ENCODE measurements at places on chromosomes 2 and 18. TPM values are rescaled to one million over a fixed set of nuclear protein-coding genes. Genes with fewer than 3 reads are reported as not detected.

- DNase-seq, result no peak
Measured at GRCh38 chr18:31516437-31516836, 18.5 kb downstream of the DSG2 start.

DNA sequence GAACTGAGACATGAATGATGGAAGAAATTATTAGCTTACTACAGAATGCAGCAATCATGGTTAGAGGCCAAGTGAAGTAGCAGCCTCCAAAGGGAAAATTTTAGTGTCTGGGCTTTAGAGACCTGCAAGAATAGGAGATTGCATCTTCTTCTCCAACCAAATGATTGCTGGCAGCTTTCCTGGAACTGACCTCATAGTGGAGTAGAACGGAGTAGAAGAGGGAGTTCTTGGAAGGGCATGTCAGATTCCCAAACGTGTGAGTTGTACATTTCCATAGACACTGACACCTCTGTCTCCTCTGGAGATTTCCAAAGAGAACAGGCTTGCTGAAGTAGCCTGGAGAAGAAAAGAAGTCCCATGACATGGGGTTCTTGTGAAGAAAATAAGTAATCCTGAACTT, 169.8 kb upstream of the ERBB4 start:
- no peak for DNase-seq

GRCh38 chr2:118993392-118993752, 51.4 kb downstream of the MARCO start:
- no peak for DNase-seq

DNA sequence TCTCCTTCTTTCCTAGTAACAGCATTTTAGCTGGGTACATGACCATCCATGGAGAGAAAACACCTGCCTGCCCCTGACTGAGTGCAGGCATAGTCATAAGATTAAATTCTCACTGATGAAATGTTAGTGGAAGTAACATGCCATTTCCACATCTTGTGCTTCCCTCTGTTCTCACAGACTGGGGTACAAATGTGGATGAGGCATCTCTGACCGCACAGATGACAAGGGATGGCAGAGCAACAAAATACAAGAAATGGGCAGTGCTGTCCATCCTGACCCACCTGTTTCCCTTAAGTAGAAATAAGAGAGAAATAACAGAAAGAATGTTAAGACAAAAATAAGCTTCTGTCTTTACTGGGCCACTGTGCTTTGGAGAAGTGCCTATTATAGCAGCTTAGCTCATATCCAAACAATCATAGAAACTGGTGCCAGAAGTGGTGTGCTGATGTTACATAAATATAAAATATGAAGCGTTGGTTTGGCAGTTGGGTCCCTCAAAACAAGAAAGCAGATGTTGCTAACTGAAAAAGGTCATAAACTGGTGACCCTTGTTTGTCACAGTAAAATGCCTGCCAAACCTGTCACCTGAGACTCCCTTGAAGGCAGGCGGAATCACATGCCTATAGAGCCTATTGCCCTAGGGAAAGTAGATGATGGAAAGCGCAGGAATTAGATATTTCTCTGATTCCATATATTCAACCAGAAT, 72.4 kb upstream of the CCDC150 start:
- no peak for DNase-seq

DNA sequence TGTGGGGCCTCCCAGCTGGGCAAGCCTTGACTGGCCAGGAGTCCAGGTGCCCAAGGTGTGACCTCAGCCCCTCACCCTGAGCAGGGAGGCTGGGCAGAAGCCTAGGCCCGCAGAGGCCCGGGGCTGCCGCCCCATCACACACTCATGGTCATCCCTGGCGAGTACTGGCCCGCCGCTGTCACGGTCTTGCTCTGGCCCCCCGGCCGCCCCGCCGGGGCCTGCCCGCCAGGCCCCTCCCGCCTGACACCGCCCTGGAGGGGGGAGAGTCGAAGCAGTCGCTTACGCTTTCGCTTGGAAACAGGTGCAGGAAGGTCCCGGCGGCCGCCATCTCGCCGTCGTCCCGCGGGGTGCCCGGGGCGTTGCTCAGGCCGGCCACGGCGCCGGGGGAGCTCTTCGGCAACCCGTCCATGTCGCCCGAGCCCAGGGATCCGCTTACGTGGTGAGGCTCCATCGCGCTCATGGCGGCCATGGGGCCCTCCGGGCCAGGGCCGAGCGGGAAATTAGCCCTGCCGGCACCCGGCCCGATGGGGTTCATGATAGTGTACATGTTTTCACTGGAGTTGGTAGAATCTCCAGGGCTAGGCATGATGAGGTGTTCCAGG, 26.6 kb upstream of the ANKRD62 start:
- DNase-seq, result no peak

GRCh38 chr2:137187216-137187615, 421.9 kb downstream of the THSD7B start:
- no peak for DNase-seq

GRCh38 chr18:3450012-3450798, at the start of gene TGIF1:
Gene TGIF1, plus strand, starts transcription at chr18:3450172. Its CDS starts 318 bp downstream, at chr18:3450490.
- peak; percentile 77 for DNase-seq

DNA sequence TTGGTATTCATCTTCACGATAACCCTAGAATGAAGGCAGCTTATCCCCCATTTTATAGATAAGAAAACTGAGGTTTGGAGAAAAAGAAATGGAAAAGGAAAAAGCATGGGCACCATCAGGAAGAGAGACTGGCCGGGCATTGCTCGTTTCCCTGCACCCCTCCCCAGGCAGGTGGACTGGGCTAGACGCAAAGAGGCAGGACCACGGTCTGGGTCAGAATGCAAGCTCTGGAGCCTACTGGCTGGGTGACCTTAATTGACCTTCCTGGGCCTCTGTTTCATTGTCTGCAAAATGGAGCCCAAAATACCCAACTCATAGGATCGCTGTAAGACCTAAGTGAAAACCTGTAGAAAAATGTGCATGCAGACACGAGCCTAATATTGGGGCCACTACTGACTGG, 135.3 kb upstream of the GLI2 start:
- no peak for DNase-seq

DNA sequence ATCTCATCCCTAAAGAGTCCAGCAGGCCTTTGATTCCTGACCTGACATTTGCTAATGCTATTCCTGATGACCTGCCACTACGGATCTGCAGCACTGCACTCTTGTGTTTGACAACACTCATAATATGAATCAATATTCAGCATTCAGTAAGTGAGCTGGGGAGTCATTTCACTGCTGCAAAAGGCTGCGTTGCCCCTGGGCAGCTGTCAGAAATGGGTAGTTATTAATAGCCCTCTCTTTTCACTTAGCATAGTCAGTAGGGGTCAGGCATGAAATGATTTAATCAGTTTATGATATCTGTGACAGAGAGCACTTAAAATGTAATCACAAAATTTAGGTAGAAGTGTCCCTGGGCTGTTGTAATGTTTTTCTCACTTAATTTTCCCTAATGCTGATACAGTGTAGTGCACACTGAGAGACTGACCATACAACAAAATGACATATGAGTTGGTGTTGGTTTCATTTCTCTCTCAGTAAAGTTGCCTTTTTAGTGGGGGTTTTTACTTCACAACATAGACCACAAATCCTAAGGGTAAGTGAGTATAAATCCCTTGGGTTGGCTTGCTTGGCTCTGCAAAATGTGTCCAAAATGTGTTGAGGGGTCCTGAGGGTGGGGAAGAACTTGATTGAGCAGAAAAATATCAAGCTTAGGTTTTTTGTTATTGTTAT, 184.8 kb downstream of the CAMKMT start:
- peak; percentile 73 for DNase-seq

DNA sequence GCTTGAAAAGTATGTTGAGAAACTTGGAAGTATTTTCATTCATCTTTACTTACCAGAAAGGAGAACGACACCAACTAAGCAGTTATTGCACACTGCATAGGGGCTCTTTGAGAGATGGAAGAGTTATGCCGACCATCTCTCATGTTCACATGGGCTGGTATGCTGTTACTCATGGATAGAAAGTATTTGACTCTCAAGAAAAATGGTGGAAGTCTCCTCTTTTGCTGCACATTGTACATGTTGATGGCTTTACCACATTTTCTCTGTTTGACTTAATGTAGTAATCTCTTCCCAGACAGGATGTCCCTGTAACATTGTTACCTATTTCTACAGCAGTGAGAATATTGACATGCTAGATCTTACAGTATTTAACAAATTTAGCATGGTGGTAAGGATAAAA, 23.2 kb downstream of the CAB39 start:
- no peak for DNase-seq

GRCh38 chr2:197369933-197370320, 59.3 kb upstream of the ANKRD44 start:
- no peak for DNase-seq

Gene MAP3K19
- polyA plus RNA-seq, result not detected

DNA sequence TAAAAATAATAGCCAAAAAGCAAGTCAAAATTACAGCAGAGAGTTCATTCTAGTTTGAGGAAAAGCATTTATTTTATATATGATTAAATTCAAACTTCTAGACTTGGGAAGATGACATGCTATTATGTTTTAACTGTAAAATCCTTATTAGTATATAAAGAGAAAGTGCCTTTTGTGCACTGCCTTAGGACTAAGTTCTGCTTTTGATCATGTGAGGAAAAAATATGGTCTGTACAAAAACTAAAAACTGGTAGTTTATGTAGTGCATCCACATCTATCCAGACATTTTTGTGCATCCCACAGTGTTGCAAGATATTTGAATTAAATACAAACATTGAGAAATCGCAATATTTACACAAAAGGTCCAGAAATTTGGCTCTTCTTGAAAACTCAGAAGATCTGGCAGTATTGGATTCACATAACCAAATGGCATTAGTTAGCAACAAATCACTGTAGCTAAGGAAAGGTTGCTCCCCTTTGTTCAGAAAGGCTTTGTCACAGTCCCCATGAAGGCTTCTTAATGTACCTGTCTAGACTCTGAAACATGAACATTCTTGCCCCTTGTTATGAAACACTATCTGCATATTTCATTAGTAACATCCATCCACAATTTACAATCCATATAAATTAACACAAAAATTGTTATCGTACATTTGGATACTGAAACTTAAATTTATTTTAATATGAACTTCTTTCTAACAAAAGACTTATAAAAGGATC, 2.2 kb downstream of the MMADHC start:
- no peak for DNase-seq

Gene HJURP
- 16.5 TPM for polyA plus RNA-seq

Gene SIGLEC15
- 0.10 TPM for polyA plus RNA-seq

DNA sequence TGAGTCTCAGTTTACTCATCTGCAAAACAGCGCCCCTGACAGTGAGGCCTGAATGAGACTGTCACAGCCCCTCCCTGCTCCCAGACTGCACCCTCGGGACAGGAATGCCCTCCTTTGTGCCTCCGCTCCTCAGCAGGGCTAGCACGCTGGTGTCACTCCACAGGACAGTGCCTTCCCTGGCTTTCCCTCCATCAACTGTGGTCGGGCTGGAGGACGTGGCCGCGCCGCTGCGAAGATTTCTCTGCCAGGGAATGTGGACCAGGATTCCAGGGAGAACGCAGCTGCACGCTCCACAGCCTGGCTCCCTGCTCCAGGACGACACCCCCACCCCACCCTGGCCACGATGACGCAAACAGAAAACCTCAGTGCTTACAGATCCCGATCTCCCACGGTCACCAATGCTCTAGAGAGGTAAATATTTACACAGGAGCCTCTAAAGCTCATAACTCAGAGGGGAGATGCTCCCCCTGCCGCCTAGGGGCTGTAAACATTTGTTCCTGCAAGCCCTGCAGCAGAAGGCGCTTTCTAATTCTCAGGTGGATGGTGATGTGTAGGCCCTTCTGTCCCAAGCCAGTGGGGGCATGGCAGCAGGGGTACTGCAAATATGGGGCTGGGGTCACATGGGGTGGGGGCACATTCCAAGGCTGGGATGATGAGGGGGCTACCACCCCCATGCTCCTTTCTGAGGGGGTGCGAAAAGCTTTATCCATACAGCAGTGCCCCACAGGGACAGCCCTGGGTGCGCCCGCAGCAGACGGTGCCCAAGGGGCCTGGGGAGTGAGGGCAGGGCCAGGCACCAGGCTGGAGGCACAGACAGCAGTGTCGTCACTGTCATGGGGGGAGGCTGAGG, 12.4 kb downstream of the HS6ST1 start:
- no peak for DNase-seq

DNA sequence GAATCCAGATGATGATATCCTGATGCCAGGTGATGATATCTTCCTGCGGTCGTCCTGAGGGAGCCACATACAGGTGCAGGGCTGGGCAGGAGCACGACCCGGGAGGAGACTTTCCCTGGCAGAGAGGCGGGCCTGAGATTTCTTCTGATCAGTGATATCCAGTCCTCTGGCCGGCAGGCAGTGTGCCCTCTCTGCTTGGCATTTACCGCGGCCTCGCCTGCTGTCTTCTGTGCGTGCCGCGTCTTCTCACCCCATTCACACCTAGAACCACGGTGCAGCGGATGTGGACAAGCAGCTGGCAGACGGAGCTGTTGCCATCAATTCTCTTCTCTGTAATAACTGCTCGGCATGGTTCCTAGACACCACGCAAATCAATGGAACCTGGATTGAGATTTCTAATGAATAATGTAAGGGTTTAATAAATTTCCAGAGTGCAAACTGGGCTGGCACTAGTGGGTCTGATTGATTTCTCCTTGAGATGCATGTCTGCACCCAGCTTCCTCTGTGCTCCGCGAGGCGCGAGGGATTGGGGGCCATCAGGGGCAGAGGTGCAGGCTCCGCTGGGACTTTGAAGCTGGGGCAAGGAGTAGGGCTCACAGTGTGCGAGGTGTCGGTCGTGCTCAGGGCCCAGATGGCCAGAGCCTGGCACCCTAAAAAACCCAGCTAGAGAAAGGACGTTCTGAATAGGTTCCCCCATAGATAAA, 208.9 kb upstream of the HDAC4 start:
- DNase-seq, result no peak

GRCh38 chr2:3728104-3729054, 25.0 kb downstream of the DCDC2C start:
- peak; percentile 77 for DNase-seq

GRCh38 chr18:62242955-62243354, 55.9 kb downstream of the RELCH start:
- DNase-seq, result no peak

DNA sequence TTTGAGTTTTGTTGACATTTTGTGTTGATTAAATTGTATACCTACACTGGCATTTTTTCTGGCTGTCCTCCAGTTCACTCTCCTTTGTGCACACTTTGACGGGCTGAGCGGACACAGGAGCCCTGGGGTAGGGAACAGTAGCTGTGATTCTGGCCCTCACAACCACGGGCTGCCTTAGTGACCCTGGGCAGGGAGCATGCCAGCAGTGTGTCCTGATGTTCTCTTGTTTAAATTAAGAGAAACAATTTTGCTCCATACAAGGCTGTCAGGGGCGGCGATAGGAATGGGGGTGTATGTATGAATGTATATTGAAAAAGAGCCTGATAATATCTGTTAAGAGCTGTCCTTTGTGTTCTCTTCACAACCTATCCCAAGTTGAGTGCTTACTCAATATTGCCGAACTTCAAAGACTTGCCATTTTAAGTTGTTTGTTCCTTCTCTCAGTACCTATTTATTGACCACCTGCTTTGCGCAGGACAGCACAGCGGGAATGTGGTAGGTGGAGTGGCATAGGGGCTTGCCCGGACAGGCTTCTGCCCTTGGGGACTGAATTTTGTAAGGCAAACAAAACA, 103.7 kb upstream of the EML6 start:
- DNase-seq, result peak; percentile 38

DNA sequence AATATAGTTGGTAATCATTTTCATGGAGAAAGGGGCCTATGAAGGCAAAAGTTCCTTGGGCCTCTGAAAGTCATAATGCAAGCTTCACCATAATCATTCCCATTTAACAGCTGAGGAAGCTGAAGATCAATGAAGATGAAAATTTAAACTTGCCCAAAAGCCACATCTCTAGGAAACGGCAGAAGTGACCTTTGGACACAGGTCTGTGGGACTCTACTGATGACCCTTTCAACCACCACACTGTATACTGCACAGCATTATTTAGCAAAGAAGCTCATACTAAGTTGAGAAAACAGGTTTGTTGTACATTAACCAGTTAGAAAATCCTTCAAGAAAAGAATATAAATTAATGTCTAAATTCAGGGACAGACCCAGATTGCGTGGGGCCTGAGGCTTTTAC, 51.6 kb upstream of the ACTR3 start:
- DNase-seq, result no peak

Gene UNC80
- 1.3 TPM for polyA plus RNA-seq
